Stimulated activated CD8-positive, alpha-beta memory T cell treated with anti-CD3 and anti-CD28 coated beads, Interleukin-7, amount 100 ng/mL, for 1 hour (primary cell): ENCODE measurements at places on chromosomes 12 and 14.

DNA sequence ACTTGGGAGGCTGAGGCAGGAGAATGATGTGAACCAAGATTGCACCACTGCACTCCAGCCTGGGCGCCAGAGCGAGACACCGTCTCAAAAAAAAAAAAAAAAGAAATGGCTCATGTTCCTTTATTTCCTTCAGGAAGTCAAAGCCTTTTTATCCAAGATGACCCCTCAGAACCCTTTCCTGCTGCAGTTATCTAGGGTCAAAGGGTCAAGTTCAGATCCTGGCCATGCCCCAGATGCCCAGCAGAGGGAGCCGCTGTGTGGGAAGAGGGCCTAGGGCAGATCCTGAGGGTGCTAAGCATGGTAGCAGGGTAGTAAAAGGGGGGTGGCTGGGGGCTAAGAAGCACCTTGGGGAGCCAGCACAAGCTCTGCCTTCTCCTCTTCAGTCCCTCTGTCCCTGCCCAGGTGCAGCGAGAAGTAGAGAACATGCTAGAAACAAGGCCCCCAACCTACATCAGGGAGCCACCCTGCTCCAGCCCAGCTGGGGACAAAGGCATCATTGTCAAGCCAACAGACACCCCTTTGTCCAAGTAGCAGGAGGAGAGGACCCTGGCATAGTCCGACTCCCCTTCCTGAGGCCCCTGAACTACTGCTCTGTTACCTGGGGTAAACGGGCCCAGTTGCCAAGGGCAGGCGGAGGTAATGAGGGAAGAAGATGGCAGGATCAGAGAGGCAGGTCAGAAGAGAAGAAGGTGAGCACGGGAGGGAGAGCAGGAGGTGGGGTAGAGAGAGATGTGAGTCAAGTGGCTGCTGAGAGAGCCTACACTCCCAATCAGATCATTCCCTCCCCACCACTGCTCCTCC is 6.5 kb downstream of the NFE2 start:
- DNase-seq, result peak; percentile 27

DNA sequence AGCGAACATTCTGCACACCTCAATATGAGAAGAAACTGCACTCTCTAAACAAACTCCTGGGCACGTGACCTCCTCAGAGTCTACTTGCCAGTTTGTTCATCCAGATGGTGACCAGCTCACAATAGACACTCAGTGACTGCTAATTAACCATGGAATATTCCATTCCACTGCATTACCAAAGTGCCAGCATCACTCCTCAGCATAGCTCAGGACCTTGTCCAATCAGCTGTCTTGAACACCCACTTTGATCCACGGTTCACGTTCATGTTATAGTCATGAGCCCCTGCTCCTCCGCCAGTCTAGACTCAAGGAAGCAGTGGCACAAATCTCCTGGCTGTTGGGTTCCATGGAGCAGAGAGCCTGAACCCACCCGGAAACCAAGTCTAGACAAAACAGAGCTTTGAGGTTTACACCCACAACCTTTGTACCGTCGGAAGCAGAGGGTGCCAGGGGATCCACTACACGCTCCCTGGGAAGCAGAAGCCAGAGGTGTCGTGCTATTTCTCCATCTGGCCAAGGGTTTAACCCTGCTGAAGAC is 285.3 kb downstream of the ZFP36L1 start:
- DNase-seq, result no peak

- no peak for DNase-seq
Observed at GRCh38 chr12:4874671-4875070, 35.0 kb upstream of the KCNA1 start.

DNA sequence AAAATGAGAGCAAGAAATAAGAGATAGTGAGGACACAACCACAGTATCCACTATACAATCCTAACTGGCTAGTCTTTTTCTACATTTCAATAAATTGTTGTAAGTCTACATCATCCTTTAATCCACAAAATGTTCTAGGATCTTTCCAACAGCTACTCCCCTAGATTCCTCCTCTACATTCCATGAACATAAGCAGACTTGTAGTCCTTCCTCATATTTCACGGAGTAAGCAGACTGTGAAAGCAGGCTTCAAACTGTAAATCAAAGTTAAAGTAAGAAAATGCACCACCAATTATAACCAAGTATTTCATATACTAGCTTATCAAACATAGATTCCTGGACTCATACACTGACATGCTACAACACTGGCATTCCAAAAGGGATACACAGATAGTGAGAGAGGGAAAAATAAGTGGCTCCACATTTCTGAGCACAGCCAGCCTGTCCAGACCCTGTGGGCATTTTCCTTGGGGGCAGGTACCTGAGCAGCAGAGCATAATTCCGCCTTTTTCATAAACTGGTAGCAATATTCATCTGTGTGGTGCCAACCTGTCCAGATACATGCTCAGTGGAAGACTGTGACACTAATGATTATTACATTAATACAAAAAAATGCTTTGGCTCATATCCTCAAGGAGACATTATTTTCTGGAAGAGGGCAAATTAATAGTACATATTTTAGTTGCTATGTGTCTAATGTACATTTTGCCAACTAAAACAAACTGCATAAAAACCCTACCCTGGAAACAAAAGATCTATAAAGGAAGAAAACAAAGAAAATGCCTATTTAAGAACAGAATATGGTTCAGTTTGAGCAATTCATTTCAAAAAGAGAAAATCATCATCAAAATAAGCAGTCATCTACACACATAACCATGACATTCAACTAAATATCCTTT is 113.3 kb upstream of the FSCB start:
- no peak for DNase-seq

- DNase-seq, result no peak
Observed at GRCh38 chr12:126457776-126458175, 1392.5 kb downstream of the AACS start.

DNA sequence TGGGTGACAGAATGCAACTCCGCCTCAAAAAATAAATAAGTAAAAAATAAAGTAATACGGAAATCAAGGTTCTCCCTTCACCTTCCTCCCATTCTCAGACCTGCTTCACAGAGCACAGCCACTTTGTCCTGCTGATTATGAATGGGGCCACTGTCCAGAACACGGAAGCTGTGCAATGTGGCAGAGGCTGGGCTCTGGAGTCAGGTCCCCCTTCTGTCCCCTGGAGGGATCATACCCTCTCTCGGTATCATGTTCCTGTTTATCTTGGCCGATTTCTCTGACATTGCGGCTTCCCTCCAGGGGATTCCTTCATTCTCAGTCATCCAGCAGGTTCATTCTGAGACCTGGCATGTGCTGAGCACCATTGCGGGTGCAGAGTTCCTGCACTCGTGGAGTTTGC is 11.3 kb downstream of the PPP2R5C start:
- DNase-seq, result no peak

GRCh38 chr12:80721326-80721725 is 4.6 kb downstream of the MYF5 start:
- no peak for DNase-seq

- no peak for DNase-seq
Observed at GRCh38 chr12:116246490-116247179, 30.9 kb downstream of the MED13L start.

- DNase-seq, result no peak
Observed at GRCh38 chr12:75953312-75953906, 78.2 kb downstream of the PHLDA1 start.

- DNase-seq, result no peak
Observed at GRCh38 chr14:73802431-73803188, 49.0 kb upstream of the PTGR2 start.

- DNase-seq, result no peak
Observed at GRCh38 chr14:63788011-63788933, 60.4 kb upstream of the SGPP1 start.

DNA sequence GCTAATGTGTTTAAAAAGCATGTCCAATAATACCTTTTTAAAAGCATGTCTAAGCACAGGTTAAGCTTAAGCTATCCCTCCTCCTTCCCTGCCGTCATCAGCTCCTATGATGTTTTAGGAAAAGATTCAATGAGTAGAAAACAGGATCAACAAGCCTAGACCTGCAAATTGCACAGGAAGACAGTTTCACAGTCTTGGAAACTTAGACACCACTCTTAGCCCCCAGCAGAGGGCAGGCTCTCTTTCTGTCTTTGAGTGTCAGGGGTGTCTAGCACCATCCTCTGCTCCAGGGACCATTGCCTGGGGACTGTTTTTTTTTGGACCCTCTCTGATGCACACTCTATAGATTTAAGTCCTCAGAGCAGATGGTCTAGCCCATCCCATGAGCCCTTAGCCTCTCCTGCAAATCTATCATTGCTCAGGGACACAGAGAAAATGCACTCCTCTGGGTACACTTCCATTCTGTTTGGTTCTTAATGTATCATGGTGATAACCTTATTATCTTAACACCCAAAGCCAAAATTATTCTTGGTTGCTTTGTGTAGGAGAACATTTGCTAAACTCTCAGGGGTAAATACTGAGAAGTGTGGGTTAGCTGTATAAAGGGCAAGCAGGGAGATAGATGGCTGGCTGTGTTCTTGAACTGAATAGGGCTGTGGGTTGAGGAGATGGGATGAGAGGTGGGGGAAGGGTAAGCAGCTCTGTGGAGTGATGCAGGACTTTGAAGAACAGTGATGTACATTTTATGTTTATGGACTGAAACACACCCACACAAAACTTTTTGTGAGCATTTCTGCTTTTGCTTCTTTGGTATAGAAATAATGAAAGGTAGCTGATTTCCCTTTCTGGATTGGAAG is 259.9 kb upstream of the DDHD1 start:
- no peak for DNase-seq

DNA sequence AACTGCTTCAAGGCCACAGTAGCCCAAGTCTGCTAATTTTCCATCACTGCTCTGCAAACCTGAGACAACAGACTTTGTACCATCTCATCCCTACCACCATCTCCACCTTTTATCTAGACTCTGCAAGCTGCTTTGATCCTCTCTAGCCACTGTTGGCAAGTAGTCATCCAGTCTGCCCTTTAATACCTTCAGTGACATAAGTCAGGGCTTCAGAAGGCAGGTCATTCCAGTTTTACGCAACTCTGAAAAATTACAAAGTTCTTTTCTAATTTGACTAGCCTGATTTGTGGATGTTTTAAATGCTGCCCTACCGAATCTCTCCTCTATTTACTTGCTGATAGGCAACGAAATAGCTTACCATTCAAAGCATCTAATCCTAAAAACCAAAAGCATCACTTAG is 2.8 kb downstream of the FERMT2 start:
- DNase-seq, result no peak

- DNase-seq, result no peak
Observed at GRCh38 chr12:99267038-99267437, 380.5 kb upstream of the GARIN6 start.

GRCh38 chr12:11703378-11703777 is 53.9 kb downstream of the ETV6 start:
- DNase-seq, result no peak

DNA sequence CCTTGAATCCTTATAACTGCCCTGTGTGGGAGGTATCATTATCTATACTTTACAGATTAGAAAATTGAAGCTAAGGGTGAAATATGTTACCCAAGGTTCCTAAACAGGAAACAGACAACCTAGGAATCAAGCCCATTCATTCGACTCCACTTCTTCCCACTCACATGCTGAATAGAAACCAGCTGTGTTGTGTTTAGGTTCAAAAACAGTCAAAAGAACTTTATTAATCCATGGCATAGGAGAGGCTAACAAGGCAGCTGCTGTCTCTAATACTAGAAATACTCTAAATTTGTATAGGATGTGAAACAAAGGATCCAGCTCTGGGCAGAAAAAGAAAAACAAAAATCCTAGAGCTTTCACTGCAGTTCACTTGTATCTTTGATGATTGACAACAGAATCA is 9.9 kb downstream of the AMDHD1 start:
- no peak for DNase-seq

DNA sequence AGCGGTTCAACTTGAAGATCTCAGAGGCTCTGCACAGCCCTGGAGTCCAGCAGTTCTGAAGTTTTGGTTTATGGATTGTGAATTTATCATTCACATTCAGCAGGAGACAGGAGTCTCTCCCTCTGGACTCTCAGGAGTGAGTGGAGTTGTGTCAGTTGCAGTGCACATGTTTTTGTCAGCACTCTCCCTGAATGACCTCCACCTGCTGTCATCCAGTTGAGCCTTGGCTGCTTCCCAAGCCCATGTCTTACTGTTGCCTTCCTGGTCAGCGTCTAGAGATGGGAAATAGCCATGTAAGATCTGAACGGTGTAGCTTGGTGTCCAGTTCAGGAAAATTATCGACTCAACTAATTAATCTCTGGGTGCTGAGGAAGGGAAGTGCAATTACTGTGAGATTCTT is 133.2 kb downstream of the PRKCH start:
- DNase-seq, result no peak

- DNase-seq, result no peak
Observed at GRCh38 chr12:19689801-19690472, 250.6 kb downstream of the AEBP2 start.

- DNase-seq, result peak; percentile 19
Observed at GRCh38 chr12:66087365-66087943, 43.1 kb downstream of the LLPH start.

GRCh38 chr12:101854747-101855146 is 22.6 kb upstream of the DRAM1 start:
- no peak for DNase-seq

DNA sequence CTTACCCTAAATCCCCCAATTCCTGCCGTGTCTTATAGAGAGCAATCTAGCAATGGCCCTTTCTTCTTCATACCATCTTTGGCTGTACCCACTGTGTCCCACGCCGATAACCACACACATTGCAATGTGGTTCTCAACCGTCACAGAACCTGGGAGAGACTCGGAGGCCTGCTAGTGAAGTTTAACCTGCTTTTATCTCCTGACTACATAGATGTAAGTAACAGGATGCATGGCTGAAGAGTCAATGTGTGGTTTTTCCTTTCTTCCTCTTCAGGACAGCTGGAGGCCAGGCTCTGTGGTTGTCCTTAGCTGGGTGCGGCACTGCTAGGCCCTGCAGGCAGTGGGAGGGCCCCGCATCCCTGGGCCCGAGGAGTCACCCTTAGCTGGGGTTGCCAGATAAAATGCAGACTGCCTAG is 51.3 kb downstream of the ZNF664 start:
- DNase-seq, result no peak

DNA sequence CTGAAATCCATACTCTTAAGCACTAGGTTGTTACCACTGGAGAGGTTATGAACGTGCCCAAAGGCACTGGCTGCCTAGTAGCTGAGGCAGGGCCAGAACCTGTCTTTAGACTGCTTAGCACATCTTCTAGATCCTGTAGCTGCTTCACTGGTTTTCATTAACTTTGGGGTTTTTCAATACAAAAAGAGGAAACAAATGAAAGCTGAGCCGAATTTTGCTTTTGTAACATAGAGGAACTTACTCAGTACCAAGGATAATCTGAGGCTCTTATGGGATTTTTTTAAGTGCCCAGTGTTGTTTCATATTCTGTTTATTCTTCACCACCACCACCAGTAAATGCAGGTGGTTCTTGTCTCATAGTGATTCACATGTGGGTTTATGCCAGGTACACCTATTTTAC is 396.1 kb downstream of the RAD51B start:
- no peak for DNase-seq

- no peak for DNase-seq
Observed at GRCh38 chr12:31989571-31990362, 30.6 kb downstream of the RESF1 start.
